ENCODE measurements at places on chromosomes 6 and 20. TPM values are rescaled to one million over a fixed set of nuclear protein-coding genes. Genes with fewer than 3 reads are reported as not detected.

The TDP2 gene
- 54.4 TPM for total RNA-seq

The GPX5 gene
- not detected for total RNA-seq

The EYS gene
- total RNA-seq = not detected

The DUSP15 gene
- 4.7 TPM for total RNA-seq

The EYA4 gene
- total RNA-seq = 4.1 TPM

The IMPG1 gene
- not detected for total RNA-seq

The XKR7 gene
- total RNA-seq = 0.05 TPM

The HAO1 gene
- not detected for total RNA-seq

The HFE gene
- 14.8 TPM for total RNA-seq

The OXT gene
- total RNA-seq = not detected

The GMEB2 gene
- 13.3 TPM for total RNA-seq

The TOX2 gene
- 3.9 TPM for total RNA-seq

The SYNDIG1 gene
- 4.6 TPM for total RNA-seq

The FKBP1C gene
- total RNA-seq = not detected

GRCh38 chr20:63895202-63895951, 451 bp downstream of the DNAJC5 start:
- no peak for DNase-seq

DNA sequence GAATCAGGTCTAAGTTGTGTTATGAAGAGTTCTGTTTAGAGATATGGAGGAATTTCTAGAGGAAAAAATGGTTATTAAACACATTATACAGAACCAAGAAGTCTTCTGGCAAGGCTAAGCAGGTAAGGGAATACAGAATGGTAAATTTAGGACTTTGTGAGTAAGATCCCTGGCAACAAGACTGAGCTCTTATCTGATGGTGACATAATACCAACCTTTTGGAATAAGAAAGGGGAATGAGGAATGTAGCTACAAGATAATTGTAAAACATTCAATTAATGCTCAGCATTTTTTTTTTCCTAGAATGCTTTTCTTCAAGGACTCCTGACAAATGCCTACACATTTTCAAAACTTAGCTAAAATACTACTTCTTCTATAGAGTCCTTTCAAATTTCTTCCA, 51.8 kb downstream of the CYB5R4 start:
- no peak for DNase-seq

DNA sequence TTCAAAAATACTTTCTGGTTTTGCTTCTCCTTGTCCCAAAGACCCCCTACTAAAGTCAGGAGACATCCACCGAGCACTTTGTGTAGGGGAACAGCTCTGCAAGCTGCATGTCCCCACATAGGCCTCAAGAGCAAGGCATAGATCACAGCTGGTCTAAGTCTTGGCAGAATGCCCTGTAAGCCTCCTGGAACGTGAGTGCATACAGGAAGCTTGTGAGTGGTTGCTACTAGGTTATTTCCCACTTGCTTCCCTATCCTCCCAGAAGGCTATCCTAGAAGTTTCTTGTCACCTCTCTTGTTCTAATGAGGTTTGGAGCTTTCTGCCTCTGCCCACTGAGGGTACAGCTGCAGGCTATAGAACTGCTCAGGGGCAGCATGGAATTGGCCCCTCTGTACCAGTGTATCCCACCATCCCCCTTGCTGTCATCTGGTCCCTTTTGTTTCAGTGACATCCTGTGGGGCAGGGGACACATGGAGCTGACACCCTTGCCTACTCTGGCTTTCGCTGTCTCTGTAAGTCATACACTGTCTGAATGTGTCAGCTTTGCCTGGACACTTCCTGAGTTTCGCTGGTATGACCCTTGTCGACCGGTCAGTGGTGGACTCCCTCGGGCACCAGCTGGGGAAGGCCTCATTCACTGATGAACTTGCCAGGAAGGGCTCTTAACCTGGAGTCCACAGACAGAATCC, 35.6 kb upstream of the KCNK16 start:
- no peak for DNase-seq

DNA sequence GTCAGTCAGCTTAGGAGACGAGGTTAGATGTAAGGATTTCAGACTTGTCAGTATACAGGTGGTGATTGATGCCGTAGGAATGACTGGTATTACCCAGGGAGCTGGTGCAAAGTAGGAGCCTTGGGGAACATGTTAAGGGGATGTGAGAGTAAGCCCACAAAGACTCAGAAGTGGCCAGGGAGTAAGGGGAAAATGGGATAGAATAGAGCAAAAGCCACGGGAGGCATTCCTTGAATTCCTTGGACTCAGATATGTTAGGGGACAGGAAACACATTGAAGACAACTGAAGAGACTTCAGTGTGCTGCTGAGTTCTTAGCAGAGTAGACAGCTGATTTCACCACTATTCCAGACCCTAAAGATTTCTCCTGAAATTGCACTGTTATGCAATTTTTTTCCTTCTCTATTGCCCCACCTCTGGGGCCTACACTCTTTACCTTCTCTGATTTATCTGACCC, 1.2 kb upstream of the ACAT2 start:
- DNase-seq = no peak

DNA sequence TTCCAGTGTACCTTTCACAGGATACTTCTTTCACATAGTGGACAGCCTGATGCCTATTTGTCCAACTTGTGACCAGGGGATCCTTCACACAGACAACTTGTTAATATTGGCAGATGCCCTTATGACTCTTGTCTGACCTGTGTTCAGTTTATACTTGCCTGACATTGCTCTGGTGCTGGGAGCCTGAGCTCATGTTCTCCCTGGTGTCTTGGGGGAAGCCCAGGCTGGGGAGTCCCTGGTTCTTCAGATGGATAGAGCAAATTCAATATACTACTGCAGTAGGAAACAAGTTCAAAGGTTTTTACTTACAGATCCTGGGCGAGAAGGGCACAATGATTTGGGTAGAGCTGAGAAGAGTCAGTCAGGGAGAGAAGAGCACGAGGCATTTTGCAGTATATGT, 76.1 kb downstream of the NKAIN2 start:
- no peak for DNase-seq

DNA sequence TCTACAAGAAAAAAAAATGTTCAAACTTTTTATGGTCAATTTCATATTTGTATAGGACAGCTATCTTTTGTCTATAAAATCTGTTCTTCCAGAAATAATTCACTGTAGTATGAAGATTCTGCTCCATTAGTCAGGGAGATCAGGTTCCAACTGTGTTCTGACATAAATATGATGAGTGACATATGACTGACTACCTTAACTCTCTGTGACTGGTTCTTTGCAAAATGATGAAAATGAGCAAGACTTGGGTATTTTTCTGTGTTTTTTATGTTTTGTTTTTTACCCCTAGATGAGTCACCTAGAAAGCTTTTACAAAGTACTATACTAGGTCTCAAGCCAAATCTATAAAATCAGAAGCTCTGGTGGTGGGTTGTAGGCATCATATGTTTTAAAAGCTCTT, 229.6 kb downstream of the MMUT start:
- no peak for DNase-seq

DNA sequence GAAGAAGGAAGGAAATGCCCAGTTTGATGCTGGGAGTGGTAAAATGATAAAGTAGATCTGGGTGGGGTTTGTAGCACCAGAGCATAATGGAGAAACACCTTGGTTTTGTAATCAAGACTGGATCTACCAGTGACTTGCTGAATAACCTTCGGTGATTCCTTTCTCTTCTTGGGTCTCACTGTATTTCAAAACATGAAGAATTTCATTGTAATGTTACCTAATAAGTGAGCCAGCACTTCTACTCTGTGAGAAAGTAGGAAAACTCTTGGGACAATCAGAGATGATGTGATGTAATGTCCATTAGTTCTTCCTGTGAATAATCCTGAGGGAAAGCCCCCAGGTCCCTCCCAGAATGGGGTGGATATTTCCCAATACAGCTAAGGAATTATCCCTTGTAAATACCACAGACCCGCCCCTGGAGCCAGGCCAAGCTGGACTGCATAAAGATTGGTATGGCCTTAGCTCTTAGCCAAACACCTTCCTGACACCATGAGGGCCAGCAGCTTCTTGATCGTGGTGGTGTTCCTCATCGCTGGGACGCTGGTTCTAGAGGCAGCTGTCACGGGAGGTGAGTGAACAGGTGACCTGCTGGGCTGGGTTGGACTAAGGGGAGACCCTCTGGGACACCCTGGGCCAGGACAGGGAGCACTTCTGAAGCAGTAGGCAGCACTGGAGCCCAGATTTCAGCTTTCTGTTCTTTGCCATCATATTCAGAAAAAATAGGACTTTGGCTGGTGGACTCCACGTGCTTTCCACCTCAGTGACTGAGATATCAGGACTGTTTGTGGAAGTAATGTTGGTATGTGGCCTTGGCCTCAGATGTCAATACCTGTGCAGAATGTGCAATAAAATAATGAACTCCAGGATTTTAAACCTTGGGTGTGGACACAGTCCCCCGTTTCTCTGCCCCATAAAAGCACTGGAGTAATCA, at the start of gene PI3:
TSS of gene PI3 (plus strand) at position 469 of the 931 bp plus-strand sequence. CDS start at position 490, 21 bp downstream.
- DNase-seq = no peak

- DNase-seq = no peak
These were observed 180.1 kb upstream of the RNF24 start for GRCh38 chr20:4195499-4195898.

DNA sequence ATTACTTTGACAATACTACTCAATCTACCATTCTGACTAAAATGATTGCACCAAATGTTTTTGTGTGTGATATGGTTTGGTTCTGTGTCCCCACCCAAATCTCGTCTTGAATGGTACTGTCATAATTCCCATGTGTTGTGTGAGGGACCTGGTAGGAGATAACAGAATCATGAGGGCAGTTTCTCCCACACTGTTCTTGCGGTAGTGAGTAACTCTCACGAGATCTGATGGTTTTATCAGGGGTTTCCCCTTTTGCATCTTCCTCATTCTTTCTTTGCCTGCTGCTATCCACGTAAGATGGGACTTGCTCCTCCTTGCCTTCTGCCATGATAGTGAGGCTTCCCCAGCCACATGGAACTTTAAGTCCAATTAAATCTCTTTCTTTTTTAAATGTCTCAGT, 20.8 kb downstream of the SYCP2 start:
- DNase-seq = no peak

DNA sequence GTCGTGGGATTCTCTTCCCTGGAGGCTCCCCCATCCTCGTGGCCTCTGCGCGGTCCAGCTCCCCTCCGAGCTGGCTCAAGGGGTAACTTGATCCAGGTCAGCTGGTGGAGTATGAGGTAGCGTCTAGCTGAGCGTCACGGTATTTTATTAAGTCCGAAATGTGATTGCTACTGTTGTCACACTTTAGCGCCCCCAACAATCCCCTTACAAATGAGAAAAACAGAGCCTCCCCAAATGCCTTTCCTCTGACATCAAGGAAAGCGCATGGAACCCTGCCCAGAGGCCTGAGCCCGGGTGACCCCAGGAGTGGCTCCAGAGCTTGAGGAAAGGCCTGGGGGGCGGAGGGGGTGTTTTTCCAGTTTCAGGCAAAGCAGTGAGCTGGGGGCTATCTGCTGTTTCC, 192.4 kb downstream of the ZMYND8 start:
- no peak for DNase-seq

- DNase-seq = no peak
These were observed 107.7 kb upstream of the RALGAPA2 start for GRCh38 chr20:20820104-20820503.

DNA sequence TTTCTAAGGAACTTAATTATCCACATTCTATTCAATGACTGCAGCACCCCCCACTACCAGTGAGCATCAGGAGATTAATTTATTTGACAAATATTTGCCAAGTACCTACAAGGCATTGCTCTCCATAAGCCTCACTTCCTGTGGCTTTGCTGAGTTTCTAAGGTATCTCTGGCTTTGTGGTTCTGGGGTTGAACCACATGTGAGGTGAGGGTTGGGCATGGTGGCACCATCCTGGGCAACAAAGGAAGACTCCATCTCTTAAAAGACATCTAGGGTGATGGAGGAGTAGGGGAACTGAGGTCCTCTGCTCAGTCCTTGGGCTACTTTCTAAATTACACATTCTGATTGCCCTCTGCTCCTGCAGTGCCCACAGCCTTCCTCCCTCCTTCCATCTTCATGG, 25.5 kb upstream of the WFDC2 start:
- no peak for DNase-seq

GRCh38 chr6:75775219-75775618, 26.2 kb downstream of the MYO6 start:
- no peak for DNase-seq

- DNase-seq = no peak
These were observed 213.5 kb upstream of the PDE10A start for GRCh38 chr6:165876588-165876987.

DNA sequence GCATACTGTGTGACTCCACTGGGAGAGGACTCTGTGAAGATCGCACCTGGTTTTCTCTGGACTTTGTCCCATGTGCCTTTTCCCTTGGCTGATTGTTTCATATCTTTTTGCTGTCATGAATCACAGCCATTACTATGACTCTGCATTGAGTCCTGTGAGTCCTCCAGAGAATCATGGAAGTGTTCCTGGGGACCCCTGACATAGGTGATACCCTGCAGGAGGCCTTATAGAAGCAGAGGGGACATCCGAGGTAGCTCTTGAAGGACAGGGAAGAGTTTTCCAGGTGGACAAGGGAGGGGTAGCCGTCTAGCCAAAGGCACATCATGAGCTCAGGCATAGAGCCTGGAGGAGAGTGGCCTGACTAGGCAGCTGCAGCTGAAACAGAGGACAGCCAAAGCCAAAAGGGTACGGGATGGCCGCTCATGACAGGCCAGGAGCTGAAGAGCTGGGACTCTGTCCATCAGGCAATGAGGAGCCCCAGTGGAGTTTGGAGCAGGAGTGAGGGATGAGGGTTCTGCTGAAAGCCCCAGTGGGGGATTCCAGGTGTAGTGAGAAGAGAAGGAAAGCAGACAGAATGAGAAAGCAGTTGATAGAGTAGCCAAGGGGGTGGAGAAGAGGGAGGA, 86.6 kb upstream of the TOX2 start:
- no peak for DNase-seq

DNA sequence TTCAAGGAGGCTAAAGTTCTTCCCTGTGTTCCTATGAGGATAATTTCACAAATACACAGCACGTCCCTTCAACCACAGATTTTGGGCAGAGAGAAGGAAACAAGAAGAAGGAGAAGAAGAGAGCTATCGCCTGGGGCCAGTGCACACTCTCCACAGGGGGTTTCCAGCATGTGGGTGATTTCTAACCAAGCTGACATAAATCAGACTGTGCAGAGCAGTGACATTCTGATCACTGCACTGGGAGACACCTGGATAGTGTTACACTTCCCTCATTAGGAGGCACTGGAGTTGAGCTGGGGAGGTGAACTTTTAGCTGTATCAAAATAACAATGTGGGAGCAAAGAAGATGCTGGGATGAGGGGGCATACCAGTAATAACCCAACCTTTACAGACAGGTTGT, 71.8 kb upstream of the CENPW start:
- DNase-seq = no peak

GRCh38 chr20:18001131-18001921, 32.5 kb downstream of the MGME1 start:
- DNase-seq = peak; percentile 78

DNA sequence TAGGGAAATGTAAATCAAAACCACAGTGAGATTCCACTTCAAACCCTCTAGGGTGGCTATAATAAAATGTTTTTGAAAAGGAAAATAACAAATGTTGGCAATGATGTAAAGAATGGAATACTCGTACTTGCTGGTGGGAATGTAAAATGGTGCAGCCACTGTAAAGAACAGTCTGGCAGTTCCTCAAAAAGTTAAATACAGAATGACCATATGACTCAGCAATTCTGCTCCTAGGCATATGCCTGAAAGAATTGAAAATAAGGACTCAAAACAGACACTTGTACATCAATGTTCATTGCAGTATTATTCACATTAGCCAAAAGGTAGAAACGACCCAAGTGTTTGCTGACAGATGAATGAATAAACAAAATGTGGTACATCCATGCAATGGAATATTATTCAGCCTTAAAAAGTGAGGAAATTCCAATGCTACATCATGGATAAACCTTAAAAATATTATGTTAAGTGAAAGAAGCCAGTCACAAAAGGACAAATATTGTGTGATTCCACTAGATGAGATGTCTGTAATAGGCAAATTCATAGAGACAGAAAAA, 10.2 kb upstream of the RNF114 start:
- no peak for DNase-seq
